H4 (cell line): ENCODE measurements at places on chromosomes 5 and 9.
A peak's percentile ranks its signal among the peaks of the same experiment; 100 is the strongest.

- DNase-seq: no peak
Measured at GRCh38 chr5:62308439-62308838, 2.4 kb downstream of the KIF2A start.

DNA sequence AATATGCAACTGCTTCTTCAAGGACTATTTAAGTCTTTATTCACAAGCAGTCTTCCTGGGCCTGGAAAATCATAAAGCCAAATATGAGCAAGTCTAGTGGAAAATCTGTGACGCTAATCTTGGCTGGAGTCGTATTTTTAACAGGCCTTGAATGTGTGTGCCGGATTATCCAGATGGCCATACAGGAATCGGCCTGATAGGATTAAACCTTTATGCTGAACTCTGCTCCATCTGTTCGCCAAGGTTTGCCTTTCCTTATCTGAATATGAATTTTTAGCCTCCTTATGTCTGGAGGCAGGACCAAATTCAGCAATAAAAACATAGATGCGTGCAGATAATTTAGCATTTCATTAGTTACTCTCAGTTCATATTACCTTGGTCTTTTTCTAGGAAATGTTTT lies 294.5 kb downstream of the EBF1 start:
- DNase-seq: no peak

GRCh38 chr5:43433382-43433781 lies 21.2 kb upstream of the CCL28 start:
- no peak for DNase-seq

DNA sequence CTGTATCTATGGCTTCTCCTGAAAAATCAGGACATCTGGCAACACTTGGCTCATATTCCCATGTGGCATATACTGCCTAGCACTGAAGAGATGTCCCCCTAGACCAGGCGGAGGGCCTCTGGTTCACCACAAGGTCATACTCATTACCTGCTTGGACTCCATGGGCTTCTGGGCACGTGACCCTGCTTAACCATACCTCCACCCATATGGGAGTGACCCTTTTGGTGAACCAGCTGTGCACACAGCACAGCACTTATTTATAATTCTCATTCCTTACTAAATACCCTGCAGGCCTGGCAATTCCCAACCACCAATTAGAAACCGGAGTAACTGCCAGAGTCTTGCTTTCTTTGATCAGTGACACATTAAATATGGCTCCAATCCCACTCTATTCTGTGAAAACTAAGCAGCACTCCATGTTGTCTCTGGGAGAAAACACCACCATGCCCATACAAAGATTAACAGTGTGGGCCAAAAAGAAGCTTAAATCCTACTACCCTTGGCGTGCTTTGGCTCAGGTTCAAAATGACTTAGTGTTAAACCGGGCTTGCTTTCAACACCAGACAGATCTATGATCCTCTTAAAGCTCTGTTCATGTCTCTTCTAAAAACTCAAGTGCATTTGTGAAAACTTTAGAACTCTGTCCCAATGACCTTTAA lies 57.7 kb downstream of the MTMR12 start:
- DNase-seq: peak; percentile 28

DNA sequence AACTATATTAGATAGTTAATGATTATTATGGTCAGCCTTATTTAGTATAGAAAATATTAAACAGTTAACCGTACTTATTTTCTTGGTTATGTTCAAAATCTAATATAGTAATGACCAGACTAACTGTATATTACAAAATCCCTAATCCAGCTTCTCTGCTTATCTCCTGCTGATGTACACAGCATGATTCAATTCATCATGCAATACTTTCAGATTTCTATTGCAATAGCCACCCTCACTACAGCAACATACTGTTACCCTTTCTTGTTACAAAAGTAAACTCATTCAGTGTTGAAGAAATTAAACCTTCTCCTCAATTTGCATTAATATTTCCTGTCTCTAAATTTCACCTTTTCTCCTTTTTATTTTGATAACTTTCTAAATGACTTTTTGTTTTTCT lies 1375.0 kb upstream of the NUDT12 start:
- no peak for DNase-seq

DNA sequence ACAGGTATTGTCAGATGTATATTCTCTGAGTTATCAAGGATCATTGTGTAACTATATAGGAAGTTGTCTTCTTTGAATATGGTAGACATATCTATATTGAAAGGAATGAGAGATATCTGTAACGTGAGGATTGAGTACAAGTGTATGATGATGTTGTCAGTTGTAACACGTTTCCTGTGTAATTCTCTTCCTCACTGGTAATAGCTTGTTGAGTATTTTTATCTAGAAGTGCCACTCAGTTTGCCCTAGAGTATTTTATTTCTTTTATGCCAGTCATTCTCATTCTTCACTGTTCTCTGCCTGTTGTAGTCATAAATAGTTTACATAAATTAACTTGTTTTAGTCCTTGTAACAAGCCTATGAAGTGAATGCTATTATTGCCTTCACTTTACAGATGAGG lies 172.1 kb downstream of the BAAT start:
- no peak for DNase-seq

- DNase-seq: no peak
Measured at GRCh38 chr9:130782886-130783530, 52.0 kb upstream of the ABL1 start.

DNA sequence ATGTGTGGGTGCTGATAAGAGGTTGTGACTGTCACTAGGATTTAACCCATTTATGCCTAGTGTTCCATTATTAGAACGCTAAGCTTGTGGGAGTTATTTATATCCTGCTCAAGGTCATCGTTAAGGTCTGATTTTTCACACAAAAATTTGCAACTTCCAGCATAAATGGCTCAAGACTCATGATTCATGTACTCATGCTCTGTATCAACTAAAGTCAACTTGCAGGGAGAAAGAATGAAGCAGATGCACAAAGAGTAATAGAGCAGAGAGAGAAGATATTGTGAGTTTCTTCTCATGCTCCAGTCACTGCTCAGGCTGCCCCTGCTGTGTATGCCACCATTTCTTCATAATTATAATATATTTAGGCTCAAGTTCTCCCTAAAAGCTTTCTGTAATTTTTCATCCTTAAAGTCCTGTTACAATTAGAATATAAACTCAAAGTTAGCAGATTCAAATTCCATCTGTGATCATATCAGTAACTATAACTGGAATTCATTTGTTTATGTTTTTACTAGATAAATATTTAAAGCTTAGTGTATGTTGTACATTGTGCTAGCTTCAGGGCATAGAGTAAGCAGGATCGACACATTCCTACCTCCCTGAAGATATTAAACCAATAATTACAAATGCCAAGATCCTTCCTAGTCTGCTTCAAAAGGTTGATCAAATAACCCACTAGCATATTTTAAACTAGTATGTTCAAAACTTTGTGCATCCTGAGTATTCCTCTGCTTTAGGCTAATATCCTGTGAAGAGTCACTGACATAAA lies 136.7 kb downstream of the NUDT12 start:
- no peak for DNase-seq

GRCh38 chr5:113058269-113058668 lies 81.7 kb downstream of the DCP2 start:
- no peak for DNase-seq

GRCh38 chr9:110308633-110309038 lies 29.0 kb downstream of the TXNDC8 start:
- no peak for DNase-seq

GRCh38 chr9:8895106-8895860 lies 1095.7 kb upstream of the DMAC1 start:
- DNase-seq: no peak

GRCh38 chr9:16715404-16715803 lies 155.1 kb downstream of the BNC2 start:
- DNase-seq: no peak

DNA sequence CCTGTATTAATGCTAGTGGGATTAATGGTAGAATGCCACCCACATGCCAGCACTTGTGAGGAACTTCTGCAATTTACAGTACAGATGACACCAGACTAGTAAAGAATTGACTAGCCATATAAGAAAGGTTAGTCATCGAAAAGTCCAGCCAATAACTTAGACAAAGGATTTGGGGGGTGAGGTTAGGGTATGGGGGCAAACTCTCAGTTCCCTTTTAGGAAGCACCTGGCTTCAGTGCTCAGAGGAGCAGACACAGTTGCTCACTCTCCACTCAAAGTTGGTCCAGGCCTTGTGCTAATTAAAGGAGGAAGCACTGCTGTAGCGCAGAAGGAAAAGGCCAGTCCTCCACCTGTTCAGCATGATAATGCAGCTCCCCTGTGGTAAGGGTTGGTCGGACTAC lies 25.2 kb downstream of the TGFBR1 start:
- no peak for DNase-seq

- no peak for DNase-seq
Measured at GRCh38 chr9:135214054-135214640, 126.7 kb downstream of the OLFM1 start.

DNA sequence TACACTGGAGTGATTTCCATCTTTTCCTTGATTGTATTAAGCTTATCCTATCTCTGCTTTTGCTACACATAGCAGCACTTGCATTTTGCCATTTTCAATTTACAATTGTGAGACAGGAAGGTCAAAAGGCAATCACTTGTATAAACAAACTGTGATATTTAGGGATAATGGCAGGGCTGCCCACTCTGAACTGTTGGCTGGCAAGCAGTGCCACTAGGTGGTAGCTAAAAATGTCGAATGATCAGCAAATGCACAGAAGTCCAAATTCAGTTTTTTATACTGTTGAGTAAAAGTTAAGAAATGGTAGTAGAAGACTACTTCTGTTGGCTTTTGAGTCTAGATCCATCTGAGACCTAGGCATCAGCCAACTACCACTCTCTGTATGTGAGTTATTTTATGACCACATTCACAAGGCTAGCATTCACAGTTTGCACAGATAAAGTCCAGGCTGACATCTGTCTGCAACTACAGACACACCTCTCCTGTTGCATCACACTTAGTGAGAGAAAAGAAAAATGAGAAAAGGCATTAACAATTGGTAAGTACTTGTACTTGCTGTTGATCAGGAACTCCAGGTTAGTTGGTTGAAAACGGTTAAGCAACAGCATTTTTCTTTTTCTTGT lies 108.8 kb upstream of the ASTN2 start:
- no peak for DNase-seq

DNA sequence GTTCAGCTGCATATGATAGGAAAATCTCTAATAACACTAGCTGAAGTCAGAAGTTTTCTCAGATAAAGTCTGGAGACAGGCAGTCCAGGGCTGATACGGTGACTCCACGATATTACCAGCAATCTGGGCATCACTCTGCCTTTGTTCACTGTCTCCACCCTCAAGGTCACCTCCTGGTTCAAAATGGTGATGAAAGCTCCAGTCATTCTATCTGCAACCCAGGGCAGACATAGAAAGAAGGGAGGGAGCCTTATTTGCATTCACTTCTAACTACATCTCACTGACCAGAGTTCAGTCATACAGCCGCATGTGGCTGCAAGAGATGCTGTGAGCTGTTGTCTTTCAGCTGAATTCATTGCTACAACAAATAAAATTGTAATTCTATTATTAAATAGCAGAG lies 22.4 kb upstream of the GPR151 start:
- no peak for DNase-seq

DNA sequence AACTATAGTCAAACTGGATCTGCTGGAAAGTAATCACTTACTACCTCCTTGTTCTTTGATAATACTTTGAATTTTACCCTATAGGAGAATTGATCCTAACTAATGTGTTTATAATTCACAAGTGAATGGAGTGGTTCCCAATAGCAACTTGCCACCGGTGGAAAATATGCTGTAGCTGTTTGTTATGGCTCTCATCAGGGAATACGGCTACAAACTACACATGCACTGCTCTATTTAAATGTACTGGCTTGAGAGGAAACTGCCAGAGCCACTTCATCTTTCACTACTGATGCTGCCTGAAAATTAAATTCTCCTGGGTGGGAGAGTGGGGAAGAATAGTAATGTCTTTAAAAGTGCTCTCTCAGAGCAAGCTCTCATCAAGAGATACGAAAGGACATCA lies 448.5 kb upstream of the GRAMD2B start:
- DNase-seq: no peak
